ENCODE measurements at places on chromosomes 3 and 15. TPM values are rescaled to one million over a fixed set of nuclear protein-coding genes. Genes with fewer than 3 reads are reported as not detected.

DNA sequence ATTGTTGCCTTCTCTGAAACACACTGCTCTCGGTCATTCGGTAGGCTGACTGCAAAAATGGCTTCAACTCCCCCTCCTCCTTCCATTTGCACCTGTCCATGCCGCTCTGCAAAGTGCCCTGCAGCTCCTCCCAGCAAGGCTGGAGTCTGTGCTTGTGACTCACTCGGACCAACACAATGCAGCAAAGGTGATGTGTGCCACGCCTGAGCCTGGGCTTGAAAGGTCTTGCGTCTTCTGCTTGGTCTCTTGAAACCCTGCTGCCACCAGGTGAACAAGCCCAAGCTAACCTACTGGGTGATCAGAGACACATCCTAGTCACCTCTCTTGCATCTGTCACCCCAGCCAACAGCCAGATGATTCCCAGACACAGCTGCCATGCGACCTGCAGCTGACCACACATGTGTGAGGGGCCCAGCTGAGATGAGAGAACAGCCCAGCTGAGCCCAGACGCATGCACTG, 71.1 kb downstream of the MGLL start:
- DNase-seq = no peak

GRCh38 chr3:150059729-150060128, 89.0 kb upstream of the PFN2 start:
- no peak for DNase-seq

DNA sequence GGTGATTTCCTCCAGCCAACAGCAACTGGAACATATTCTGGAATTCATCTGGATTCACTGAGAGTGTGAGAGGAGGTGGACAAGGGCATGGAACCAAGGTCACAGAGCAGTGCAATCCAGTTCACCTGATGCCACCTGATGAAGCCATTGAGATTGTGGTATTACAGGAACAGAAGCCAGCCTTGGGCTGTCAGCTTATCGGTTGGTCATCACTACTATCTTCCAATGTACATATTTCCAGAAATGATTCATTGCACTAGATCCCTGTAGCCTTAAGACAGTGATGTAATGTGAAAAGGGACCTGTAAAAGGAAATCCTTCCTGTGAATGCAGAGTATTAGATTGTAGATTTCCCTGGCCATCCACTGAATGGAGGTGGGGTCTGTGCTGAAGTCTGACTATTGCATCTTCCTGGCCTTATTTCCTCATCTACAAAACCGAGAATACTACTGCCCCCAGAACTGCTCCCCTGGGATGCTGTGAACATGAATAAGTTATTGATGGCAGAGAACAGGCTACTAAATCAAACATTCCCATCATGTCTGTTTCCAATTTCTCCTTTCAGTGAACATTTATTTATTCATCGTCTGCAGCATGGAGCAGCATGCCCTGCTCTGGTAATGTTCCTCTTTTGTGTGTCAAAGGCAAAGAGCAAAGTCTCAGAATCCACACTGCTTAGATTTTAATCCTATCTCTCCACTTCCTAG, 47.4 kb upstream of the TPM1 start:
- DNase-seq = no peak

- no peak for DNase-seq
These were observed 55.0 kb downstream of the BSN start for GRCh38 chr3:49609314-49609713.

- peak; percentile 54 for DNase-seq
These were observed 482.5 kb downstream of the FOXP1 start for GRCh38 chr3:71101014-71101413.

DNA sequence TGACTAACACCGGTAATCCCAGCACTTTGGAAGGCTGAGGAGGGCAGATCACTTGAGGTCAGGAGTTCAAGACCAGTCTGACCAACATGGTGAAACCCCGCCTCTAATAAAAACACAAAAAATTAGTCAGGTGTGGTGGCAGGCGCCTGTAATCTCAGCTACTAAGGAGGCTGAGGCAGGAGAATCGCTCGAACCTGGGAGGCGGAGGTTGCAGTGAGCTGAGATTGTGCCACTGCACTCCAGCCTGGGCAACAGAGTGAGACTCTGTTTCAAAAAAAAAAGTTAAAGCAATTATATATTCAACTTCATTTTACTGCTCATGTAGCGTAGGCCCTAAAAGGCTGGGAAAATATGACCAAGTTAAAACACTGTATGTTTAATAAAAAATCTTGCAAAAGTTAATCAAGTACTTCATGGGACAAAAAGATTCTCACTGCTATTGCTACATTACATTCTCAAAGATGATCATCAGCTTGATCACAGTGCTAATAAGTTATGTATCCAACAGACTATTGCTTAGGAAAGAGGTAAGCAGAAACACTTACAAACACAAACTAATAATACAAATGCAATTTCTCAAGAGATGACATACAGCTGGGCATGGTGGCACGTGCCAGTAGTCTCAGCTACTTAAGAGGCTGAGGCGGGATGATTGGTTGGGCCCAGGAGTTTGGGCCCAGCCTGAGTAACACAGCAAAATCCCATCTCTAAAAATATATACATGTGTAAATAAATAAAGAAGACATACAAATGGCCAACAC, 2.7 kb downstream of the COPS2 start:
- DNase-seq = no peak

- no peak for DNase-seq
These were observed 198.8 kb downstream of the LSAMP start for GRCh38 chr3:116246406-116246980.

DNA sequence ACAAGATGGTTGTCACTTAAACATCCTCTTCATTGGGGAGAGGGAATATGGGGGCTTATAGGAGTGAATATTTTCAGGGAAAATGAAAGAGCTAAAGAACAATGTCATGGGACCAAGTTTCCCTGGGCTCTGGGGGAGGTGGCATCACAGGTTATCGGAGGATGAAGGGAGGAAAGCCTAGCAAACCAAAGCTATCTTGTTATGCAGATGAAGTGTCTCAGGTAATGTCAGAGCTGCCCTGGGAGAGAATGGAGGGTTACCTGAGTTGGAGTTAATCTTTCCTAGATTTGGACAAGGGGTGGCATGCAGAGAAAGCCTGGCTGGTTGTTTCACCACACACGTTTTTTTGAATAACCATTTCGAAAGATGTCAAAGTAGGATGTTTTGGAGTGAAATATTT, 308.1 kb upstream of the ATP10A start:
- no peak for DNase-seq

DNA sequence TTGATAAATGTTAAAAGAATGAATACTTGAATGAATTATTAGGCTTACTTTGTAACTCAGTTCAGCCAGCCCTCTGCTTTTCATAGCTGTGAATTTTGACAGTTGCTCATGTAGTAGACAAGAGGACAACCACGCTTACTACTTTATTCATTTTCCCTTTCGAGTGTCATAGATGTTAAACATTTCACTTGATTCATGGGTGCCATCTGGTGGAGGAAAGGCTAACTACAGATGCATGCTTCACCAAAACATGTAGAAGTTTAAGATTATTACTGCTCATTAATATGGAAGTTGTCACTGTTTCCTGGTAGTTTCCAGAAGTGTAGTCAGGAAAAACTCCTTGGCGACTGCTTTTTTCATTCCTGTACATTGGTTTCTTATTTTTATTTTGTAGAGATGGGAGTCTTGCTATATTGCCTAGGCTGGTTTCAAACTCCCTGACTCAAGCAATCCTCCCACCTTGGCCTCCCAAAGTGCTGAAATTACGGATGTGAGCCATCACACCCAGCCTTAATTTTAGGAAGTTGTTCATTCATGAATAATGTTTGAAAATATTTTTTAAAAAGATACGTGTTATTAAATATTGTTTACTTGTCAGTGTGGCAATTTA, 163.2 kb downstream of the B3GALNT1 start:
- peak; percentile 82 for DNase-seq

DNA sequence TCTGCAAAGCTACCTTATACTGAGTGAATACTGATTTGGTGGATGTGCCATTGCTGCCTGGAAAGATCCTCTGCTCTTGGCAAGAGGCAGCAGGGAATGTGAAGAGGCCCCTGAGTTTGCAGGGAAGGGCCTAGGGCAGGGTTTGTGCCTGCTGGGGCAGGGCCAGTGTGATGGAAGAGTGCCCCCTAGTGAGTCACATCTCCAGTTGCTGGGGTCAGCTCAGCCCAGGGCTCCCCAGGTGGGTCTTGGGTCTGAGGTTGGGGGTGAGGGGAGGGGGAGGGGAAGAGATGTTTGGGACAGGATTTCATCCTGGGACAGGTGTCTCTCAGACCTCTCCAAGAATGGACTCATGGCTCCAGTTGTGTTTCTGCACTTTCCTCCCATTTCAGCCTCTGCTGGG, 4.1 kb upstream of the AMOTL2 start:
- DNase-seq = peak; percentile 43

DNA sequence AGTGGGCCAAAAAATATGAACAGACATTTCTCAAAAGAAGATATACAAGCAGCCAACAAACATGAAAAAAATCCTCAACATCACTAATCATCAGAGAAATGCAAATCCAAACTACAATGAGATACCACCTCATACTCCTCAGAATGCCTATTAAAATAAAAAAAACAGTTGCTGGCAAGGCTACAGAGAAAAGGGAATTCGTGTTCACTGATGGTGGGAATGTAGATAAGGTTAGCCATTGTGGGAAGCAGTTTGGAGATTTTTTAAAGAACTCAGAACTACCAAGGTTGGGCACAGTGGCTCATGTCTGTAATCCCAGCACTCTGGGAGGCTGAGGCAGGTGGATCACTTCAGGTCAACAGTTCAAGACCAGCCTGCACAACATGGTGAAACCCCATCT, 27.8 kb upstream of the C15orf40 start:
- DNase-seq = no peak

- DNase-seq = peak; percentile 40
These were observed 2.4 kb upstream of the SEC62 start for GRCh38 chr3:169964176-169964575.

- DNase-seq = peak; percentile 91
These were observed 9.1 kb upstream of the NCKIPSD start for GRCh38 chr3:48694610-48695392.

- DNase-seq = peak; percentile 30
These were observed 48.9 kb downstream of the CYP11A1 start for GRCh38 chr15:74318376-74319137.

DNA sequence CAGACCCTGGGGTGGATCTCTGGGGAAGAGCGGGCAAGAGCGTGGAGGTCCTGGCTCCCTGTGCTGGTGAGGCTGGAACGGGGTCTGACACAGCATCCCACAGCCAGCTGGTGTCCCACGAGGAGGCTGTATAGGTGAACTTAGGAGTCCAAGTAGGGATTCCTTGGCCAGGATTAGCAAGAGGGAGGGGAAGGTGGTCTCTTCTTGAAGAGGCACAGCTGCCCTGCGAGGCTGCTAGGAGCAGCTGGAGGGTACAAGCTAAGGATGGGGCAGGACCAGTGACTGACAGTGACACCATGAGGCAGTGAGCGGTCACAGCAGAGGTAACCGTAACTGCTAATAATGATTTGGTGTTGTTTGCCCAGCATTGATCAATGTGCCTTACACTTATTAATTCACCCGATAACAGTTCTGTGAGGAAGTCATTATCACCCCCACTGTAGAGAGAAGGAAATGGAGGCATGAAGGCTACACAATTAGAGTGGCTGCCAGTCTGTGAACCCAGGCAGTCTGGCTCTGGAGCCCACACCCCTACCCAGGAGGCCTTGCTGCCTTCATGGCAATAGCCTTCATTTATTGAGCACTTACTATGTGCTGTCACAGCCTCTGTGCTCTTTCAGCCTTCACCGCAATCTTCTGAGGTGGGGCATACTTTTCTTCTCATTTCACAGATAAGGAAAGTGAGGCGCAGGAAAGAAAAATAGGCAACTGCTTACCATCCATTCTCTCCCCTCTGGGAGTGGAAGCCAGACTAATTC, 59.4 kb downstream of the TMEM44 start:
- DNase-seq = peak; percentile 70

DNA sequence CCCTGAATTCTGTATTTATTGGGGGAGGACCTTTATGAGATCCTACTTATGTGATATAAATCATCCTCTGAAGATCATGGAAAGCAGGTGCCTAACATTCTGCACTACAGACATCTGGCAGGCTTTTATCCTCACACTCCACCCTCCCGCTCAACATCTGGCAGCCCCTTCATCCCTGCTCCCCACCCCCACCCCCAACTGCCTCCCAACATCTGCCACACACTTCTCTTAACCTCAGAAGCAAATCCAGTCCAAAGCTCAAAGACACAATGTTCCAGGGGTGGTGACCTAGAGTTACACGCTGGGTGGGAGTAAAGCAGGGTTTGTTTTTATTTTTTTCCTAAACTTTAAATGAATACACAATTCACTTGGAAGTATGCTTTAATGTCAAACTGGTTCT, 184.5 kb upstream of the ATP11B start:
- DNase-seq = no peak

DNA sequence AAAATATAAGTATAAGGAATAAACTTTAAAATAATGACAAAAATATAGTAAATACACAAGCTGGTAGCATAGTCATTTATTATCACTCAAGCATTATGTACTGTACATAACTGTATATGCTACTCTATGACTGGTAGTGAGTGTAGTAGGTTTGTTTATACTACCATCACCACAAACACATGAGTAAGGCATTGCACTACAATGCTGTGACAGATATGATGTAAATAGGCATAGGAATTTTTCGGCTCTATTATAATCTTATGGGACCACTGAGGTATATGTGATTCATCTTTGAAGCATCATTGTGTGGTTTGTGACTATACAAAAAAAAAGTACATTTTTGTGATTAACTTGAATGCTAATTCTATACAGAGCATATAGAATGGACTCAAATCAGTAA, 35.3 kb upstream of the FBN1 start:
- DNase-seq = peak; percentile 87

DNA sequence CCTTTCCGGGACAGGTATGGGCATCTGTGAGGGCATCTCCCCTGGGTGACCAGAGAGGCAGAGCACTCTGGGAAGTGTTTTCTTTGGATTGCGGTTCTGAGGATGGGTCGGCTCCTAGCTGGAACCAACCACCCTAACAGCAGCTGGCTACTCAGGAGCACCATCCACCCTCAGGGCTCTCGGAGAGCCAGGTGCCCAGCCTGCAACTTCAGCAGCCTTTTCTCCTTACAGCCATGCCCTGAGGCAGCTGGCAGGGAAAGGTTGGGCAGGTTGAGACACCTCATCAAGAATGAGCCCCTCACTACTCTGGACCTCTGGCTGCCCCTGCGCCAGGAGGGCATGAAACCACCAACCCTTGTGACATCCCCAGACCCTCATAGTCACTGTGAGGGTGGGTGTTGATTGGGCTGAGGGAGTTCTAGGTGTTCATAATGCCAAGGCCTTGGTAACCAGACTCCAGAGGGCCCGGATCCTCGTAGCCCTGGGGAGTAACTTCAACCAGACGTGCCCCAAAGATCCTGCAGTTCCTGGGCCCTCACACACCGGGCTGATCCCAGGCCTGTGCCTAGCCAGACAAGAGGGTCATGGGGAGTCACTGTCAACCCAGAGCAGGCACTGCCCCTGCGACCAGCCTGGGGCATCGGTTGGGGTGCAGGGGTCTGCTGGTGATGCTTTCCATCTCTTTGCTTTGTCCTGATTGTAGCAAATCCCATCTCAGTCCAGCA, 114.4 kb upstream of the ABHD17C start:
- DNase-seq = no peak

- no peak for DNase-seq
These were observed 970.2 kb downstream of the PLOD2 start for GRCh38 chr3:145190761-145191160.

GRCh38 chr3:38969317-38970235, 82.2 kb downstream of the SCN11A start:
- no peak for DNase-seq

- DNase-seq = no peak
These were observed 10.1 kb downstream of the ENTPD3 start for GRCh38 chr3:40397129-40397528.

Gene LSAMP
- total RNA-seq = 10.7 TPM

Gene APOD
- 2.9 TPM for total RNA-seq

Gene ARF4
- 86.7 TPM for total RNA-seq

Gene RBPMS2
- total RNA-seq = 0.09 TPM

Gene CLDN16
- total RNA-seq = 0.09 TPM

Gene C2CD4A
- total RNA-seq = not detected
